ENCODE measurements at places on chromosomes 1 and 21. TPM values are rescaled to one million over a fixed set of nuclear protein-coding genes. Genes with fewer than 3 reads are reported as not detected.

DNA sequence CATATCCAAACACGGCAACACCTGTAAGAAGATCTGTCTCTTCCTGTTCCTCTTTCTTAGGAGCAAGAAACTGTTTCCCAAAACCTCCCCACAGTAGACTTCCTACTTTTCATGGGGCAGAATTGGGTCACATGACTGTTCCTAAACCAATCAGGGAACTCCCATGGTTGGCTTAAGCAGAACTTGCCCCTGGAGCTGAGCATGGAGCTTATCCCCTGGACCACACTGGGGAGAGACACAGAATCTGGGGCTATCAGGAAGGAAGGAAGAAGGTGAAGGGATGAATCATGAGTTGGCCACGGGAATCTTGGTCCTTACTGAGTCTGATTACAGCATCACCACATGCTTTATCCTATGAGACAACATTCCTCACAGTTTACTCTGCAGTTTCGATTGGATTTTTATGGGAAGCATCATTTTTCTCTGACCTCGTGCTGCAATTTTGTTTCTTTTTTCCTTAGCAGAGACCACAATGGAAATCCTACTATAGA is 81.8 kb downstream of the CDC7 start:
- no peaks in the 10 kb centered on the region for H3K27me3 ChIP-seq
- H3K36me3 ChIP-seq, result no peaks in the 10 kb centered on the region
- H3K4me1 ChIP-seq, result no peaks in the 10 kb centered on the region
- H3K27ac ChIP-seq, result no peak overlapping the region

GRCh38 chr1:47941609-47942239 is 55.5 kb downstream of the TRABD2B start:
- H3K36me3 ChIP-seq, result no peaks in the 10 kb centered on the region
- H3K27ac ChIP-seq, result no peak overlapping the region
- no peak overlapping the region for H3K4me3 ChIP-seq
- no peak for DNase-seq
- no peaks in the 10 kb centered on the region for H3K4me1 ChIP-seq

DNA sequence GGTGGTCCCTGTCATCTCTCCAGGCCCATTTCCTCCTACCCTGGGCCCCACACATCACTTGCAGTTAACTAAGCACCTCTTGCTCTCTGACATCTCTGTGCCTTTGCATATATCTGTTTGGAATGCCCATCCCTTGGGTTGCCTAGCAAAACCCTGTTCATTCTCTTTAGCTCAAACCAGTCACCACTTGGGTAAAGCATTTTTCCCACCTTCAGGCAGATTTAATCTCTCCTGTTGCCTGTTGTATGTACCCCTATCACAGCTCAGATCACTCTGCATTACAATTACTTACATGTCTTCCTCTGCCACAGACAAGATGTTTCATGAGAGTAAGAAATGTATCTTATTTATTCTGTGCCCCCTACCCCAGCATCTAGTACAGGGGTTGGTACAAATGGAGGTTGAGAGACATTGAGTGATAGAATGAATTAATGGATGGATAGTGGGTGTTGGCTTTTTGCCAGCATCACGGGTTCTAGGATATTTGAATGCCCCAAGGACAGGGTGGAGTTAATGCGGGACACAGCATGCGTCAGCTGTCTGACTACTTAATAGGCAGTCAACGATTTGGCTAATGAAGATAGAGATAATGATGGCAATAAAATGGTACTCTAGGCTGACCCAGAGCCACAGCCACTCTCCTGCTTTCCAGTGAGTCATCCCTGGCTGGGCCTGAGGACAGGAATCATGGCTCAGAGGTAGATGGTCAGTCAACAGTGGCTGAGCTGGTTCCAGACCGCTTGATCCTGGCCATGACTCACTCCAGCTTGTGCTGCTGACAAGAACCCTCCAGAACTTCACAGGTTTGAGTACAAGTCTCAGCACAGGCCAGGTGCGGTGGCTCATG is 6.5 kb downstream of the NR0B2 start:
- H3K4me3 ChIP-seq, result no peak overlapping the region
- DNase-seq, result no peak
- no peak overlapping the region for H3K27ac ChIP-seq
- no peaks in the 10 kb centered on the region for H3K27me3 ChIP-seq
- no peaks in the 10 kb centered on the region for H3K4me1 ChIP-seq

GRCh38 chr1:76595024-76595423 is 272.3 kb upstream of the ST6GALNAC5 start:
- no peaks in the 10 kb centered on the region for H3K4me1 ChIP-seq
- DNase-seq, result no peak
- no peaks in the 10 kb centered on the region for H3K36me3 ChIP-seq

DNA sequence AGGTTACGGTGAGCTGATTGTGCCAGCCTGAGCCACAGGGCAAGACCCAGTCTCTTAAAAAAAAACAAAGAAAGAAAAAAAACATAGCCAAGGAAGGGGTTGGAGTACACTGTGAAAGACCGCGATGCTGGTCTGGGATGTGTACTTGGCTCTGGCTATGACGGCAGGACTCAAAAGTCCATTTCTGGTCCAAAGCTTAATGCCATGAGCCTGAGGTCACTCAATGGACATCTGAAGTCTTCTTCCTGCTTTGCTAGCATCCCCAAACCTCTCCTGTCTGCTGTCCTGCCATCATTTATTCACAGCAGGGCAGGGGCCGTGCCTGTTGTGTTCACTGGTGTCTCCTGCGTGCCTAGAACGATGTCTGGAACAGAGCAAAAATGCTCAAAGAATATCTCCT is 1.5 kb upstream of the ARHGEF10L start:
- no peak overlapping the region for H3K4me3 ChIP-seq
- H3K27ac ChIP-seq, result no peak overlapping the region
- peaks cover 5% of the 10 kb centered on the region for H3K4me1 ChIP-seq
- no peak for DNase-seq
- H3K27me3 ChIP-seq, result peaks cover 40% of the 10 kb centered on the region

GRCh38 chr1:194071205-194071604 is 884.8 kb upstream of the B3GALT2 start:
- H3K27ac ChIP-seq, result no peak overlapping the region
- no peaks in the 10 kb centered on the region for H3K27me3 ChIP-seq
- no peaks in the 10 kb centered on the region for H3K4me1 ChIP-seq

Gene BARHL2
- total RNA-seq, result not detected

Data from CD4-positive, alpha-beta T cell (primary cell).